ENCODE measurements at places on chromosomes 6 and 20. TPM values are rescaled to one million over a fixed set of nuclear protein-coding genes. Genes with fewer than 3 reads are reported as not detected.

DNA sequence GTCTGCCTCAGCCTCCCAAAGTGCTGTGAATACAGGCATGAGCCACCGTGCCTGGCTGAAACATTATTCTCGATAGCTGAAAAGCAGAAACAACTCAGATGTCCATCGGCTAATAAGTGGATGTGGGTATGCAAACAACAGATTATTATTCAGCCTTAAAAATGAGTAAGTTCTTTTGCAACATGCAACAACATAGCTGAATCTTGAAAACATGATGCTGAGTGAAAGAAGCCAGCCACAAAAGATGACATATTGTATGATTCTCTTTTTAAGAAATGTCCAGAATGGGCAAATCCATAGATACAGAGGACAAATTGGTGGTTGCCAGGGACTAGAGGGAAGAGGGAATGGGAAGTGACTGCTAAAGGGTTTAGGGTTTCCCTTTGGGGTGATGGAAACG lies 61.7 kb downstream of the RIOK1 start:
- DNase-seq, result no peak

- DNase-seq, result no peak
Measured at GRCh38 chr20:3714092-3714491, 1.7 kb upstream of the SIGLEC1 start.

GRCh38 chr6:41732591-41733359 lies 2.6 kb downstream of the TFEB start:
- peak; percentile 66 for DNase-seq

GRCh38 chr6:37575221-37575620 lies 75.5 kb upstream of the CCDC167 start:
- no peak for DNase-seq

GRCh38 chr6:21098744-21099143 lies 494.8 kb upstream of the SOX4 start:
- DNase-seq, result no peak

GRCh38 chr6:68233623-68234022 lies 401.5 kb upstream of the ADGRB3 start:
- DNase-seq, result no peak

- no peak for DNase-seq
Measured at GRCh38 chr6:89454300-89454699, 21.3 kb downstream of the ANKRD6 start.

- DNase-seq, result no peak
Measured at GRCh38 chr6:167232356-167232755, 58.8 kb upstream of the UNC93A start.

DNA sequence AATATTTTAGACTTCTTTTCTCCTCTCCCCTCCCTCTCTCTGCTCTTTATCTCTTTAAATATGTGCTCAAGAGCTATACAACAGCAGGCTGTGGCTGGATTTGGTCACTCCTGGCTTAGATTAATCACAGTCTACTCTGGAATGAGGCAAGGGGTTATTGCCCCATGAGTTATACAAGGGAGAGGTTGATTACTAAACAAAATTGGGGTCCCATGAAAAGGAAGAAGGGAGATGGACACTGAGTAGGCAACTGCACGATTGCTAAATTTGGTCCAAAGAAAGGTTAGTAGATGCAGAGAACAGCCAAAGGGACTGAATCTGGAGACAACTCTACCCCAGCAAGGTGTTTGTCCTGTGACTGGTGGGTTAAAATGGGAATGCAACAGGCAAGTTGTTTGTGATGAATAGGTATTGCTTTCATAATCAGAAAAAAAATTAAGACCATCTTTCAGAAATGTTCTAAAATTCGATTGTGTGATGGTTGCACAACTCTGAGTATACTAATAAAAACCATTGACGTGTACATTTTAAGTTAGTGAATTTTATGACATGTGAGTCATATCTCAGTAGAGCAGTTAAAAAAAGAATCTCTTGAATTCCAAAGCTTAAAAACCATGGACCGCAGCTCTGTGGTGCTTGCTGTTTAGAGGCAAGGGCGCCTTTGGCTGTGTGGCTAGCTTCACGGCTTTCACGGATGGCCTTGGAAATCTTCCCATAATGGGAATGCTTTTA lies 57.1 kb downstream of the KIZ start:
- no peak for DNase-seq

- DNase-seq, result no peak
Measured at GRCh38 chr6:4017058-4017739, 61.7 kb downstream of the FAM217A start.

DNA sequence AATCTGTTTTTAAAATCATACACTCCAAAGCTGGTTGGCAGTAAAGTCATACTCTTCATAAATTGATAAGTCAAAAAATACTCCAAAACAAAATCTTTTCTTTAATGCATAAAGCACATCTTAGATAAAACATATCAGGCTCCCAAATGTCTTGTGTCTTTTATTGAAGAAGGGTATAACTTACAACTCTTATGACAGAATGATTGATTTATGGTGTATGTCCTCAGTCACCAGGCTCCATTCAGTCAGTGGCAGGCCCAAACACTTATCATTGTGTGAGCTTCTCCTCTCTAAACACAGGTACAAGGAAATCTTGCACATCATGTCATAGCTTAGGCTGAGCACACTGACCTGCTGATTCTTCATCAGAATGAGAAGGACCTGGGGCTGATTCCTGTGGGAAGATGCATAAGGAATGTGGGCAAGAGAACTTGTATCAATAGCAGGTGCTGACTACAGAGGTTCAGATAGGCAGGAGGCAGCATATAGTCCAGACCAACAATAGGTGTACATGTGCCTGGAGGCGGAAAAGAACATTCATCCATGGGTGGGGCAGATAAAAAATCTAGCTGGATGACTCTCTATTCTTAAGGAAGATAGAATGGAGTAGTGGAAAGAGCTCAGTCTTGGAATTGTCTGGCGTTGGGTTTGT lies 1.9 kb downstream of the CALHM5 start:
- DNase-seq, result no peak

- no peak for DNase-seq
Measured at GRCh38 chr20:8156235-8157079, 24.4 kb downstream of the PLCB1 start.

DNA sequence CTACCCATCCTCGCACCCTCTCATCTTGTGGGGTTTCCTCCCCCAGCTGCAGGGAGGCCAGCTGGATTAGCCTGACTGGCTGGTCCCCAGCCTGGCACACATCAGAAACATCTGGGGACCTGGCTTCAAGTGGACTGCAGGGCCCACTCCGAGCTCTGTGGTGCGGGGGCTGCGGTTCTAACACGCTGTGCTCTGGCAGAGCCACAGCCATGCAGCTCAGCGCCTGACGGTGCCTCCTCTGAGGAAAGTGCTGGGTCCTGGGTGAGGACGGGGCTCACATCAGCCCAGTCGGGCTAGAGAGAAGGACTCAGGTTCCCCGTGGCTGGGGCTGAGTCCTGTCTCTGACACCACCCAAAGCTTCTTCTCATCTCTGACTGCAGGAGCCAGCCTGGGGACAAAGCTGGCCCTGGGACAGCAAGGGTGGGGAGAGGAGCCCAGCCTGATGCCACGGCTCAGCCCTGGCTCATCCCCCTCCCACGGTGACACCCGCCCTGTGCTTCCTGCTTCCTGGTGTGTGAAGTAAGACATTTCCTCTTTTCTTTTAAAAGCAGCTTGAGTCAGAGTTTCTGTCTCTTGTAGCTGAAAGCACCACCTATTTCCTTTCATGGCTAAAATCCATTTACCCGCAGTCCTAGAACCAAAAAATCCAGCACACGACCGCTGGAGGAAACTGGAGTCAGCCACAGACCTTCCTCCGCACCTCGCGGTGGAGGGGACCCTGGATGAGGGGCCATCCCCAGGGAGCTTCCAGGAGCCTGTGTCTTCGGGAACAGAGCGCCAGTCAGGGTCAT lies 127.4 kb upstream of the AFDN start:
- peak; percentile 88 for DNase-seq

The RTF2 gene
- 72.6 TPM for total RNA-seq

The CD93 gene
- 160 TPM for total RNA-seq

The C20orf141 gene
- not detected for total RNA-seq
